ENCODE measurements at places on chromosomes 1 and 21.
A peak's percentile ranks its signal among the peaks of the same experiment; 100 is the strongest.

GRCh38 chr1:234620272-234621126 is 10.5 kb upstream of the IRF2BP2 start:
- no peak for DNase-seq

- no peak for DNase-seq
Observed at GRCh38 chr1:117501281-117501680, 104.6 kb upstream of the TENT5C start.

DNA sequence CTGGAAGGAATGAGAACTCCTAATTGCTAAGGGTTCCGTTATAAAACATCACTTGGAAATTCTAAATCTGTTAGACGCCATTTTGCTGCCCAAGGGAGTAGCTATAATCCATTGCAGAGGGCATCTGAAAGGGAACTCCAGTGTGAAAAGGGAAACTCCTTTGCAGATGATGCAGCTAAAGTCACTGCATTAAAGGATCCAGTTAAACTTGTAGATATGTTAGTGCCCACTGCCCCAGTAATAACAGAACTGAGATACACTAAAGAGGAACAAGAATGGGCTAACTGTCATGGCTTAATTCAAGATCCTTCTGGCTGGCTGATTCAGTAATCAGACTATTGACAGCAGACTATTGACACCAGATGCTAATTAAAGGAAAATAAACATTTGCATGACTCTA is 81.8 kb upstream of the KIAA0040 start:
- DNase-seq, result no peak

GRCh38 chr21:34129039-34129891 is 55.9 kb downstream of the MRPS6 start:
- DNase-seq, result peak; percentile 7

GRCh38 chr1:238061967-238062613 is 171.4 kb upstream of the ZP4 start:
- no peak for DNase-seq

- no peak for DNase-seq
Observed at GRCh38 chr1:24931468-24932231, 1.6 kb upstream of the RUNX3 start.

- DNase-seq, result no peak
Observed at GRCh38 chr21:33028287-33028670, 2.5 kb downstream of the OLIG2 start.

- peak; percentile 53 for DNase-seq
Observed at GRCh38 chr1:31762726-31763670, 1.1 kb downstream of the ADGRB2 start.

DNA sequence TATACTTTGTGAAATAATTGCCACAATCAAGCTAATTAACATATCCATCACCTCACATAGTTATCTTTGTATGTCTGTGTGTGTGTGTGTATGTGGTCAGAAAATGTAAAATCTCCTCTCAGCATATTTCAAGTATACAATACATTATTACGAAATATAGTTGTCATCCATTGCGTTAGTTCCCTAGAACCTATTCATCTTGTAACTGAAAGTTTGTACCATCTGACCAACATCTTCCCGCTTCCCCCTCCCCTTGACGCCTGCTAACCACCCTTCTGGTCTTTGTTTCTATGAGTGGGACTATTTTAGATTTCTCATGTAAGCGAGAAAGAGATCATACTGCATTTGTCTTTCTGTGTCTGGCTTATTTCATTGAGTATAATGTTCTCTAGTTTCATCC is 455.3 kb downstream of the KCNT2 start:
- DNase-seq, result no peak

DNA sequence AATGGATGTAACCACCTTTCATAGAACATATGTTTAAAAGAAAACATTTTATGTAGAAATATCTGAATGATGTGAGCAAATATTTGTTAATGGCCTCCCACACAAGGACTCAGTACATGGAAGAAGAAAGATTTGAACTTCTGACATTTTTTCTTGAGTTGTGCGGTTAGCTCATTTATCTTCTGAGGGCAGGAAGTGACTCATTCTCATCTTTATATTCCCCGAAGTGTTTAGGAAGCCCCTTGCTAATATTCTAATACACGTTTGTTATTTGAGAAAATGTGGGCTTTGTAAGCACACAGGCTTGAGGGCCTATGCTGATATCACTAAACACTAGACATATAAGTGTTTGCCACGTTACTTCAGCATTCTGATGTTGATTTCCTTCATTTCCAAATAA is 392.5 kb upstream of the PTBP2 start:
- DNase-seq, result no peak

DNA sequence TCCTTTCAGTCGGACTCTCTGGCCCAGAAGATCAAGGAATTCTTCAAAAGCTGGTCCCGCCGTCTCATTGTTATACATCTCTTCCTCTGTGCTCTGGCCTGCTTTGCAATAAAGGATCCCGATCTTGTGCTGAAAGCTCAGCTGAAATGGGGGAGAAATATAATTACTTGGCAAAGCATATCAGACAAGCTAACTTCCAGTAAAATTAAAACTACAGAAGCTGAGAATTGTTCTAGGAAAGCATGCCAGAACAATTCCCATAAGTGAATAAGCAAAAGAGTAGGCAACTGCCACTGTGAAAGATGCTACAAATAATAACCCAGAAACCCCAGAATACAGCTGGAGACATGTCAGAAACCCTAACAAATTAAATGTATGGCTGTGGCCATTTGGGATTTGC is 146.1 kb downstream of the SIPA1L2 start:
- DNase-seq, result no peak

DNA sequence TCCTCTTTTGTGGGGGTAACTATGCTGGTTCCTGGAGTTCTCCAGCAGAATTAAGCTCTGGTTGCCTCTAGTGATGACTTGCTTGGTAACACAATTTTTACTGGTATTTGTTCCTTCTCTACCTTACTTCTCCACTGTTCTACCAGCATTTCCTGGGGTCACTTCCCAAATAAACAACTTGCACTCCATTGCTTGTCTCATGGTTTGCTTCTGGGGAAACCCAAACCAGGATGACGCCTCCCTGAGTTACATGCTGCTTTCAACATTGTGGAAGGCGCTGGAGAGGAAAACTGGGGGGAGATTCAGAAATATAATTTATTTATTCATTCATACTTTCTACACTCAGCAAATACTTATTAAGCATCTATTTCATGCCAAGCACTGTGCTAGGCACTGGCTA is 55.3 kb upstream of the AK4 start:
- DNase-seq, result no peak

DNA sequence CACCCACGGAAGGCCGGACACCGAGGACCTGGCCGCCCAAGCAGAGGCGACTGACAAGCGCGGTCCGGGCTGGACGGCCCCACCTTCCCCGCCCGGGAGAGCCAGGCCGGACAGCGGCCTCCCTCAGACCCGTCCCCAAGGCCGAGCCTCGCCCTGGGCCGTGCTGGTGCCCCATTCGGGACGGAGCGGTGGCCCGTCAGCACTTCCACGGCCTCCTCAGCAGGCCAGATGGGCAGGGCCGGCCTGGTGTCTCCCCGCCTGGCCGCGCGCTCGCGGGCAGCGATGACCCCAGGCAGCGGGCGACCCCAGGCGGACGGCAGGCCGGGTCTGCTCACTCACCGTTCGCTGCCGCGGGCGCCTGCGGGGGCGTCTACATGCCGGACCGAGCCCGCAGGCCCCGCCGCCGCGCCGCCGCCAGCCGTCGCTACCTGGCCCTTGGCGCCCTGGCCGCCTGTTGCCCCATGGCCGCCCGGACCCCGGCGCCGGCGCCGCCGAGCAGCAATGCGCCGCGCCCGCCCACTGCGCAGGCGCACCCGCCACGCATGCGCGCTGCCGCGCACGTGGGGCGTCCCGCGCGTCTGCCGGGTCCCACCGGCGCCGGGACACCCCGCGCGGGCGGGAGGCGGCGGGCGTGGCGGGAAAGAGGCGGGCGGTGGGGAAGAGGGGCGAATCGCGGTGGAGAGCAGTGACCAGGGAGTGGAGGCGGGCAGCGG is at the start of gene NADK:
Gene NADK, minus strand, starts transcription at position 521 of the 713 bp plus-strand sequence. CDS start 13,064 bp downstream, outside the sequence.
- peak; percentile 55 for DNase-seq

- no peak for DNase-seq
Observed at GRCh38 chr1:107529511-107530149, 388.8 kb downstream of the NTNG1 start.

GRCh38 chr1:46188295-46189030 is 9.8 kb downstream of the POMGNT1 start:
- DNase-seq, result no peak

- no peak for DNase-seq
Observed at GRCh38 chr1:14715802-14716201, 117.3 kb downstream of the KAZN start.

- DNase-seq, result no peak
Observed at GRCh38 chr1:177786176-177786745, 183.6 kb downstream of the SEC16B start.

GRCh38 chr1:91776068-91776794 is 109.7 kb downstream of the TGFBR3 start:
- DNase-seq, result no peak

DNA sequence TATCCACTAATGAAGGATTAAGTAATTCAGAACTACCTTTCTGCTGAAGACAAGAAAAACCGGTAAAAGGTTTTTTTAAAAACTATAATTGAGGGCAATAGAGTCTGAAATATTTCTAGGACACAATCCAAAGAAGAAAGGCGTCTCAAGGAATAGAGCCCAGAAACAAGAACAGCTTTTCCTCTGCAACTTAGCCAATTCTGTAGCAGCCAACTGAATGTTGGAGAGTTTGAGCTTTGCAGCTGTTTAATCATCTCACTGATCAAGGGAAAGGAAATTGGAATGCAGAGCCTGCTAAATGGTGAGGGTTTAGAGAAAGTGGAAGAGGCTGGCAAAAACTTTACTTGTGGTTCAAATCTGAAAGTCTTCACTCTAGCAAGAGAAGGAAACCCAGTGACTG is 818.9 kb downstream of the KCNT2 start:
- no peak for DNase-seq

DNA sequence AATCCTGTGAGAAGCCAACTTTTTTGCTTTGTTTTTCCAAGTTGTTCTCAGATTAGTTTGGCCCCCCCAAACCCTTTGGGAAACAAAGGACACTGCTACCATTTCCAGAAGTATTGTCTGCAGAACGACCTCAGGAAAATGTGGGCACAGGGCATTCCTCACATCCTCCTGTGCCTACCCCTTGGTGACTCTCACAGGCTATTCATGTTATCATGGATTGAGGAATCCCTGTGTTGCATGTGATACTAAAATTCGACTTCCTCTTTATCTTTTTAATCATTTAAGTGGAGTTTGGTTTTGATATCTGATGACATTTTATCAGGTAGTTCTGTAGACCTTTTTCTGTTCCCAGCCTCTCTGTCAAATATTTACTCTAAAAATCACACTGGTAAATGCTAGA is 184.5 kb downstream of the FASLG start:
- no peak for DNase-seq

- DNase-seq, result no peak
Observed at GRCh38 chr1:1256956-1257871, 10.7 kb upstream of the C1QTNF12 start.

DNA sequence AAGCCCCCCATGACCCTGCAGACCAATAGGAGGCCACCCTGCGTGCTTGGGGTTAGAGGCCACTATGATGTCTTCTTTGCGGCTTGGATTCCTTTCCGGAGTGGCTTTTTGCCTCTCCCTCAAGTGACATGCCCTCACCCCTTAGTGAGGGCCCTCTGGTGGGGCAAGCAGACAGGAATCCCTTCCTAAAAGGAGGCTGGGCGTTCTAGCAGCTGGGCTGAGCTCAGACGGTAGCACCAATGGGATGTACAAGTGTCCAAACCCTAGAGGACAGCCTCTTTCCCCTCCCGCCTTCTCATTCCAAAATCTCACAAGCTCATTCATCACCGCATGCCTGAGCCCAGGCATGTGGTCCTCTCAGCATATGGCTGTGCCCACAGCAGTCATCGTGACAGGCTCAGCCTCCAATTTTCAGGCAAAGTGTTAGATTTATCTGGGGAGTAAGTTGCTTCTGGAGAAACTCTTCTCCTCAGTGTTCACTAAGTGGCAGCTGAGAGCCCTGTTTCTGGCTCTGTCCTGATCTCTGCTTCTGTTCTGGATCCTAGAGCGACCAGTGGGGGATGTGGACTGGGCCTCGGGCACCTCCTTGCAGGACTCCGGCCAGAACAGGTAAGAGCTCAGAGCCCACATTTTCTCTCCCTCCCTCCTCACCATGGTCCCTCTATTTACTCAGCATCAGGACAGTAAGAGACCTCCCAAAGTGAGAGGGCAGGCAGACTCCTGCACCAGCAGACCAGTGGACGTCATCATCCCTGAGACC is 4.8 kb downstream of the KIAA1614 start:
- no peak for DNase-seq

- no peak for DNase-seq
Observed at GRCh38 chr21:23986214-23986613, 1621.1 kb downstream of the MRPL39 start.

DNA sequence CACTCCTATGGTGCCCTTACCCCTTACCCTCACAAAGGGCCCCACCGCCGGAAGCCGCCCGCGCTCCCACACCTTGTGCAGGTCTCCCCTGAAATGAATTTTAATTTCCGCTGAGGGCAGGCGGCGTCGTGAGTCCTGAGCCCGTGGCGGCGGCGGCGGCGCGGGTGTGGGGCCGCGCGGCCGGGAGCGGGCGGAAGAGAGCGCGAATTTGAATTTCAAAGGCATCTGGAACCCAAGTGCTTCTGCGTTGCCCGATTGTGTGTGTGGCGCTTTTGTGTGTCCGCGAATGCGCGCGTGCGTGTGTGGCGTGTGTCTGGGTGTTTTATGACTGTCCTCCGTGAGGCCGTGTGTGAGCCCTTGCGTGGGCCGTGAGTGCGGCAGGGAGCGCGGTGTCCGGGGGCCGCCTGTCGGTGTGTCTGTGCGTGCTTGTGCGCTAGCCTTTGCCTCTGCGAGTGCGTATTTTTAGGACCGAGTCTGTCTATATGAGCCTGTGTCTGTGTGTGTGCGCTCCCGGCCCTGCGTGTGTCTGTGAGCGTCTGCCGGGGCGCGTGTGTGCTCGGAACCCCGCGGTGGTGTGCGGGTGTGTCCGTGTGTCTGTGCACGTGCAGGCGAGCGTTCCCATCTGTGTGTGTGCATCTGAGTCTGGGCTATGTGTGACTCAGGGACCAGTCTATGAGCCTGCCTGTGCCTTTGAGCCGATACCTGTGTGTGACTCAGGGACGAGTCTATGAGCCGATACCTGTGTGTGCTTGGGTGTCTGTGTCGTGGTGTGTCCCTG is 7.9 kb upstream of the ADGRB2 start:
- DNase-seq, result no peak

GRCh38 chr1:220734571-220735326 is 13.4 kb upstream of the MTARC2 start:
- no peak for DNase-seq

DNA sequence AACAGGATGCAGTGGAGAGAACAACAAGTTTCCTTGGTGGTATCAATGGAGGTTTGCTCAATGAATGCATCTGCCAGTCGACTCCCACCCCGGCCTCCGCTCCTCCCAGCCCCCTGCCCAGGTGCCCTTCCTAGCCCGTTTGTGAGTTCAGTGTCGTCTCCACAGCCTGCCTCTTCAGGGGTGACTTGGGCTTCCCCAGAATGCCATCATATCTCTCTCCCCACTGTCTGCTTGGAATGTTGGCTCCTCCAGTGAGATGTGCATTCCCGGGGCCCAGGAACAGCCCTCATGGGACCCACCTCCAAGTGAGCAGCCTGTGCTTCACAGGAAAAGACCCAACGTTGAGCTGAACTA is 30.5 kb downstream of the MATN1 start:
- no peak for DNase-seq

GRCh38 chr1:1972976-1973715 is 30.4 kb downstream of the CFAP74 start:
- DNase-seq, result no peak

Measured in stimulated activated CD4-positive, alpha-beta T cell treated with anti-CD3 and anti-CD28 coated beads, Interleukin-1b, Interleukin-23, amount 100 ng/mL, for 1 hour (primary cell).